Hypothalamus (tissue), 51 donors: ENCODE measurements at places on chromosomes 5 and 9.

- DNase-seq, result no peak
Measured at GRCh38 chr5:144156767-144157171, 13.7 kb downstream of the YIPF5 start.

DNA sequence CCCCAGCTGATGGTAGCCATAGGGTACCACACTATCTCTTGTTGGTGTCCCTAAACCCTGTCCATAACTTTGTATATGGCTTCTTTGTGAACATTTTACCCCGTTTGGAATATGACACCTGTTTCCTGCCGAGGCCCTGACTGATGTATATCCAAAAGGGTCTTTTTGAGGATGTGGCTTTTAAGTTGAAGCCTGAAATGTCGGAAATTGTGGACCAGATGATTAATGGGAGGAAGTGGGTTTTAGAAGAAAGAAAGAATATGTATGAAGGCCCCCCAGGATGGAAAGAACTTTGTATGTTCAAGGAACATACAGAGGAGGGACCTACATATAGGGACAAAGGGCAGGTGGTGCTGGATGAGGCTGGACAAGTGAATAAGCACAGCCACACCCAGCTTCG lies 16.7 kb upstream of the TNFSF8 start:
- no peak for DNase-seq

DNA sequence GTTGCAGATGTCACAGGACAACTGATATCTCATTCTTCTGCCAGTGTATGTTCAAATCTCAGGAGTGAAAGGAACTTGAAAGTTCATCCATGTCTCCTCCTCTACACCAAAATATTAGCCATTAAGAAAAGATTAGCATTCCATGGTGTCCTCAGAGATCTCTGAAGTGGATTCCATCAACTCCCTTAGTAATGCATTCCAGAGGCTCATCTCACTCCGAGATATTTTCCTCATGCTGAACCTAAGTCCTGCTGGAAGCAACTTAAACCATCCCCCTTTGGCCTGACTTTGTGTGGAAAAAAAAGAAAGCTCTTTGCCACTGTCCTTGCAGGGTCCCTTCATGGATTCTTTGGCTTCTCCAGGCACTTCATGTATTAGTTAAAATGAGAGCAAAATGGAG lies 155.7 kb upstream of the ZNF462 start:
- no peak for DNase-seq

DNA sequence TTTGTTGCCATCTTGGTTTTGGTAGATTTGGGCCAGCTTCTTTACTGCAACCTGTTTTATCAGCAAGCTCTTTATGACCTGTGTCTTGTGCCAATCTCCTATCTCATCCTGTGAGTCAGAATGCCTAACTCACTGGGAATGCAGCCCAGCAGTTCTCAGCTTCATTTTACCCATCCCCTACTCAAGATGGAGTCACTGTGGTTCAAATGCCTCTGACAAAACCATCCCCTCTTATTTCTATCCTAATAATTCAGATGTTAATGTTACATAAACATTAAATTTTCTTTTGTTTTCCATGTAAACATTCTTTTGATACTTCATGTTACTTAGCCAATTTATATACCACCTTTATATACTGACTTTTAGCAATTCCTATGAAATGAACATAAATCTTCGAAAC lies 746.3 kb downstream of the CDH18 start:
- no peak for DNase-seq

DNA sequence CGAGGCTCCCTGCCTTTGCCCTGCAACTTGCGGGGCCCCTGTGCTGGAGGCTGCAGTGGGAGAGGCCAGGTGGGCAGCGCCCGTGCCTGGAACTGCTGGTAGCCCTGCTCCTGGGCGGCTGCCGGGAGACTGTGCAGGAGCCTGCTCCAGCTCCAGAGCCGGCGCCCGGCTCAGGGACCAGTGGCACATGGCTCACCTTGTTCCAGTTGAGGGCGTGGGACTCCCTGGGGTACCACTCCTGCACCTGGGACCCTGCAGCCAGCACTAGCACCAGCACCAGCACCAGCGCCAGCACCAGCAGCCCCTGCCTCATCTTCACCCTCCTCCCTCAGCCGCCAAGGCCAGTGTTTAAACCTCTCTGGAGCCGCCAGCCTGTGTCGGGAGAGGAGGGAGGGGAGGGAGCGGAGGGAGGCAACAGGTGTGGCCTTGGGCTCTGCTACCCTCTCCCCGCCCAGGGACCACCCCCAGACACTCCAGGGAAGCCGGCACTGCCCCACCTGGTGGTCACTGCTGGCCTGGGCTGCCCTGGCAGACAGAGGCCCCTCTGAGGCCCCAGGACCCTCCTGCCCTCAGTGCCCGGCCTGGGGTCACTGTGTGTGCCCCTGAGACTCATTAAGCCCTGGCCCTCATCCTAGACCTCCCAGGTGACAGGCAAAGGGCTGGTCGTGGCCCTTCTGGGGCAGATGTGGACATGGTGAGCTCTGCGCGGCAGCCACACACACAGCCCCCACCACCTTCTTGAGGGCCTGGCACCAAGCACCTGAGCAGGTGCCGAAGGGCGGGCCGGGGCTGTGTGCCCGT lies at the start of gene LCN10:
LCN10 (minus strand) TSS at position 350 of the 801 bp plus-strand sequence; CDS start at position 313, 37 bp downstream.
- DNase-seq, result no peak

- no peak for DNase-seq
Measured at GRCh38 chr9:107388890-107389289, 100.7 kb downstream of the KLF4 start.

- DNase-seq, result peak; percentile 47
Measured at GRCh38 chr9:16726718-16727451, 143.6 kb downstream of the BNC2 start.

DNA sequence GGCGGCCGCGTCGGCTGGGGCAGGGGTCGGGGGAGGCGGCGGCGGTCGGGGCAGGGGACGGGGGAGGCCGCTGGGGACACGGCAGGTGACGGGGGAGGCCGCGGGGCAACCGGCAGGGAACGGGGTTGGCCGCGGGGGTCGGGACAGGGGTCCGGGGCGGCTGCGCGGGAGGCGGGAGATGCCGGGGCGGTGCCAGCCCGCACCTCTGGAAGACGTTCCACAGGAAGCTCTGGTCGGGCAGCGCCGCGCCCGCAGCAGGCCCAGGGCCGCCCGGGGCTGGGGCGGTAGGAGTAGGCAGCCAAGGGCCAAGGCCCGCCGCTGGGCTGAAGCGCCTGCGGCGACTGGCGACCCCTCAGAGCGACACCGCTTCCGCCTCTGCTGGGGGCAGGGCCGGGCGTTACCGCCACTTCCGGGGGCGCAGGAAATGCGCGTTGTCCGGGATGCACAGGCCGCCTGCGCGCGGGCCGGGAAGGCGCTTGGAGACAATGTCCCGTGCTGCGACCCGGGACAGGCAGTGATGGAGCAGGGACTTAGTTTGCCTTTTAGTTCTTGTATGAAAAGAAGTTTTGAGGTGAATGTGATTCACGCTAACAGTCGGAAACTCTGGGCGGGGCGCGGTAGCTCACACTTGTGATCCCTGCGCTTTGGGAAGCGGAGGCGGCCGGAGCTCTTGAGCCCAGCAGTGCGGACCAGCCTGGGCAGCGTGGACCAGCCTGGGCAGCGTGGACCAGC lies 110.0 kb upstream of the LPCAT1 start:
- peak; percentile 64 for DNase-seq

DNA sequence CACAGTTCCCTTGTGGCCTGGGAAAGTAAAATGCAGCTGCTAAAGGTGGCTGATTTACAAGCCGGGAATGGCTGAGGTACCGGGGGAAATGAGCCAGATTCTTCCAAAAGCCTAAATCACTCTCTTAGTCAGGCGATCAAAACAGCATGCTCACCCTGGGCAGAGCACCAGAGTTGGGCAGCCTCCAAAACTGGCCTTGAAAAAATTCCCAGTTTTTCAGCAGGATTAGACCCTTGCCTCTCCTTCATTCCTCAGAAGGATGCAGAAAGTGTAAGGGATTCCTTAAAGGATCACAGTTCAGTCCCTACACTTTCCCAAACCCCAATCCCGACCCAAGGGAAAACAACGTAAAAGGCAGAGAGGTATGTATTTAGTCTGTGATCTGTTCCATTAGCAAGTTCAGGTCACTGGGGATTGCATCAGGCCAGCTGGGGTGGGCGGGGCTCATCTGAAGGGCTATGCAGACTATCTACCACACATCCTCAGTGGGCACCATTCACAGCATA lies 16.9 kb downstream of the TMEM174 start:
- DNase-seq, result peak; percentile 9

DNA sequence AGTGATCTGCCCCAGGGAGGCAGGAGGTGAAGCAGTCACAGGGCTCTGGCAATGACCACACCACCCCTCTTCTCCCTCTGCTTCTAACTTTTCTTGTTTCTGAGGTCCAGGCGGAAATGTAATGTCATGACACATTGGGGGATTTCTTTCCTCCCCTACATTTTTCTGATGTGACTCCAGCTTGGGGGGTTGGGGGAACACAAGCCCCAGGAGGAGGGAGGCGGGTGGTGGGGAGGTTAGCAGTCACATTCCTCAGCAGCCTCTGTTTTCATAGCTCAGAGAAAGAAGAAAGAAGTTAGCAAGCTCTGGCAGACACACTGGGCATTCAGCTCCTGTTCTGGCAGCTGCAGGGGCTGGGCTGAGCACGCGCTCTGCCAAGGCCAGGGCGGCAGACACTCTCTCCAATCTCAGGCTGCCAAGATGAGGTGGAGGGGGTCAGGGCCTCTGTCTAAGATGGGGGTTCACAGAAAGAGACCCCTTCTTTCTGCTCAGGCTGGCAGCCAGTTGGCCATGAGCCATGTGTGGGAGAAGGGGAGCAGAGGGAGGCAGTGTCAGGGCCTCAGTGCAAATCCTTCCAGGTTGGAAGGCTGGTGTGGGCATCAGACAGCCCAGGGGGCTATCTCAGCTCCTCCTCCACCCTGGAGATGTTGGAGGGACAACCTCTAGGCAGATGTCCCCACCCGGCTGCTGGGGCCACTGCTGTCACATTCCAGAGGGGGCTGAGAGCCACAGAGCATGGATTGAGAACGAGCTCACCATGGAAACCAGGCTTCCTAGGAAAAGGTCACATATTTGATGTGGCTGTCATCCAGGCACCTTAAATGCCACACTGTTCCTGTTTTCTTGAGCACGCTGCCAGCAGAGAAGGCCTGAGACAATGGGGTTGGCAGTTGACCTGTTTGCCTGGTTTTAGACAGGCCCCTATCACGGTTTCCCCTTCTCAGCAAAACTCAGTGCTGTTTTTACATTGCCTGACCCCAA lies 20.1 kb upstream of the PFDN1 start:
- DNase-seq, result peak; percentile 54

DNA sequence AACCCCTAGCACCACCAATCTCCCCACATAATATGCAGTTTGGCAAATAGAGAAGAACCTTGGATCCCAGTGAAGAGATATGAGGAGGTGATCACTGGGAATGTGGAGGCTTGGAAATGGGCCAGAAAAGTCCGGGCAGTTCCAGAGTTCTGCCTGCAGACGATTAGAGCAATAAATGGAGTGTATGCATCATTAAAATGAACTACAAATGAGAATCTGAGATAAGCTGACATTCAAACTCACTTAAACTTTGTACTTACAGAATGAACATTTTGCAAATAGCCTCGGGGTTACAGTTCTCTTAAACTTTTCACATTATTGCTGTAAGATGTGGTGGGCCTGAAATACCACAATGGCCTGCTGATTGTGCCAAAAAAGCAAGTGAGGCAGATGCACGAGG lies 23.0 kb upstream of the LHFPL2 start:
- no peak for DNase-seq

GRCh38 chr5:112554101-112554977 lies 135.3 kb upstream of the EPB41L4A start:
- peak; percentile 55 for DNase-seq

GRCh38 chr5:8391911-8392310 lies 523.0 kb downstream of the MTRR start:
- DNase-seq, result no peak

- DNase-seq, result no peak
Measured at GRCh38 chr5:156020647-156021046, 306.3 kb upstream of the SGCD start.

DNA sequence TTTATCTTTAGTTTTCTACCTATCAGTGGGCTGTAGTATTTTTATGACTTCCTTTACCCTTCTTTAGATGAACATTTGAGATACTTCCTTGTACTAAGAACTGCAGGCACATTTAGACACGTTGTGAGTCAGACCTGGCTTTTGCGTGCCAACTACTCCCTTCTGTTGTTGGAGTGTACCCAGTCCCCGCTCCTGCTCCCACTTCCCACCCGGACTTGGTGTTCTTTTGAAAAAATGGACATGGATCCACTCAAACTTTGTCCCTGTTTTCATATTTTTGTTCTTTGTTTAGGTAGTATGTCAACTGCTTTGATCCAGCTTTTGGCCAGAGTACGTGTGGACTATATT lies 60.7 kb downstream of the PARP8 start:
- DNase-seq, result no peak

GRCh38 chr5:174229514-174230370 lies 184.2 kb downstream of the NSG2 start:
- DNase-seq, result no peak

- no peak for DNase-seq
Measured at GRCh38 chr9:2525147-2525546, 96.4 kb upstream of the VLDLR start.

DNA sequence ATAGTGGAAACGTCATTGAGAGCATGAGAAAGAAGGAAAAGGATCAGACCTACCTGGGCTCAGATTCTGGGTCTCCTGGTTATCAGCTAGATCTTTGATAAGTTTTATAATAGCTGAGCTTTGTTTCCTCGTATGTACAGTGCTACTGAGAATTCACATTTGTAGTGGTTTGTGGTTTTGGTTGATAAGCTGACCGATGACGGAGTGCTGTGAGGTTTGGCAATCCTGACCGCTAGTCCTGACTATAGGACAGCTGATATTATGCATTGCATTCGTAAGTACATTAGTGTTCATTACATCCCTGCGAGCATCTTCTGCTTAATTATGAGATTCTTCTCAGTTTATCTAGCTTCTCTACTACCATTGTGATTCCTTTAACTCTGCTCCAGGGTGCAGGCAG lies 190.7 kb upstream of the SLC27A6 start:
- DNase-seq, result no peak

DNA sequence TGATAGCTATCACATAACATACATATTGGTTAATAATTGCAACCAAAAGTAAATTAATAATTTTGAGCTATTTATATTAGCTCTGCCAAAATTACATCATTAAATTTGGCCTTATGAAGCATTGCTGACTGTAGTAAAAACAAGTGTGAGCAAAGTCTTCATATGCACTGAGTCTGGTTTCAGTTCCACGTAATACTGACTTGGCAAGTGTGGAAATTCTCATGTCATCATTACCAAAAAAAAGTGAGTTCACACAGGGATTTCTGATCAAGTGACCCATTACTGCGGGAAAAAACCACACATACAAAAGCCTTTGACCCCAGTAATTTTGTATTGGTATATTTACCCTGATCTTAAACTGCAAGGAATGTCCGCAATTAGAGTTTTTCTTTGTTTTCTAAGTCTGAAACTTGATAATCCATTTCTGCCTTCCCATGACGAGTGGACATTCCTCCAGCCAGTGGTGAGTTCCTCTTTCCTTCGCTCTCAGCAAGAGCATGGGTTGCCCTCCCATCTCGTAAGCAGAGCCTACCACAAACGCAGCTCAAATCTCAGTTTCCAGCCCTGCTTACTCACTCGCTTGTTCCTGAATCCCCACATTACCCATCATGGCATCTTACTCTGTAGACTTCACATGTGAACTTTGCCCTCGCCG lies 220.2 kb upstream of the DMRT1 start:
- no peak for DNase-seq
